Caudate nucleus (tissue), 63 donors: ENCODE measurements at places on chromosomes 5 and 9.
A peak's percentile ranks its signal among the peaks of the same experiment; 100 is the strongest.

- DNase-seq = no peak
Observed at GRCh38 chr9:18847576-18848275, 185.3 kb downstream of the SAXO1 start.

GRCh38 chr9:98834386-98834785, 26.9 kb downstream of the GALNT12 start:
- DNase-seq = no peak

- no peak for DNase-seq
Observed at GRCh38 chr9:88710449-88710848, 175.5 kb downstream of the NXNL2 start.

GRCh38 chr5:42397267-42397666, 26.0 kb upstream of the GHR start:
- no peak for DNase-seq

DNA sequence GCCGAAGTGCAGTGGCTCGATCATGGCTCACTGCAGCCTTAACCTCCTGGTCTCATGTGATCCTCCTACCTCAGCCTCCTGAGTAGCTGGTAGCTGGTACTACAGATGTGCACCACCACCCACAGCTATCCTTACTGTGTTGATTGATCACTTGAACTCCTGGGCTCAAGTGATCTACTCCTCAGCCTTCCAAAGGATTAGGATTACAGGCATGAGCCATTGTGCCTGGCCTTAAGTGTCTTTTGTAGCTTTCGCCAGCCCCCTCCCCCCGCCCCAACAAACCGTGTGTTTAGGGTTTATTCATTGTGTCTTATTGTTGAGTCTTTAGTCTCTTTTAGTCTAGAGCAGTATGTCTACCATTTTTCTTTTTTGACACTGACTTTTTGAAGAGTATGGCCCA, 33.1 kb downstream of the SPIN1 start:
- no peak for DNase-seq

GRCh38 chr9:79858508-79858907, 286.7 kb downstream of the TLE4 start:
- DNase-seq = no peak

DNA sequence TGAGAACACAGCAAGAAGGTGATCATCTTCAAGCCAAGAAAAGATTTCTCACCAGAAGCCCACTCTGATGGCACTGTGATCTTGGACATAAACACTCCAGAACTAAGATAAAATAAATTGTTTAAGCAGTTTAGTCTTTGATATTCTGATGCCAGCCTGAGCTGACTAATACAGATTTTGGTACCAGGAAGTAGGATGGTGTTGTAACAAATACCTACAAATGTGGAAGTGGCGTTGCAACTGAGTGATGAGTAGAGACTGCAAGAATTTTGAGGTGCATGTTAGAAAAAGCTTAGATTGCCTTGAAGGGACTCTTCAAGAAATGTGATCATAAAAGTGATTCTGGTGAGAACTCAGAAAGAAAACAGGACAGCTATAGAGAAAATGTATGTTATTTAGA, 592.4 kb upstream of the DAB2 start:
- DNase-seq = no peak

DNA sequence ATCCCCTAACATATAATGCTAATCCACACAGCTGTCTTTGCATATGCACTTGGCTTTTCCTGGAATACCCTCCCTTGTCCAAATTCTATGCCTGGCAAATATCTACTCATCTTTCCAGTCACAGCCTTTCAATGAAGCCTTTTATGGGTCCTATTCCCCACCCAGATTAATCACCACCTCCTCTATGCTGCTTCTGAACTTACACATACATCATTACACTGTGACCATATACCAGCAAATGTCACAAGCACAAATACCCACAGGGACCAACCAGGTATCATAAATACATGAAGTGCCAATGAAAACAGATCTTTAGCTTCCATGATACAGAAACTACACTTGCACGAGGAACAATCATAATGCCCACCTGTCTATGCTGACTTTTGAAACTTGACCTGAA, 22.3 kb downstream of the LPAR1 start:
- DNase-seq = no peak

- DNase-seq = no peak
Observed at GRCh38 chr9:68509689-68510088, 31.0 kb downstream of the TMEM252 start.

DNA sequence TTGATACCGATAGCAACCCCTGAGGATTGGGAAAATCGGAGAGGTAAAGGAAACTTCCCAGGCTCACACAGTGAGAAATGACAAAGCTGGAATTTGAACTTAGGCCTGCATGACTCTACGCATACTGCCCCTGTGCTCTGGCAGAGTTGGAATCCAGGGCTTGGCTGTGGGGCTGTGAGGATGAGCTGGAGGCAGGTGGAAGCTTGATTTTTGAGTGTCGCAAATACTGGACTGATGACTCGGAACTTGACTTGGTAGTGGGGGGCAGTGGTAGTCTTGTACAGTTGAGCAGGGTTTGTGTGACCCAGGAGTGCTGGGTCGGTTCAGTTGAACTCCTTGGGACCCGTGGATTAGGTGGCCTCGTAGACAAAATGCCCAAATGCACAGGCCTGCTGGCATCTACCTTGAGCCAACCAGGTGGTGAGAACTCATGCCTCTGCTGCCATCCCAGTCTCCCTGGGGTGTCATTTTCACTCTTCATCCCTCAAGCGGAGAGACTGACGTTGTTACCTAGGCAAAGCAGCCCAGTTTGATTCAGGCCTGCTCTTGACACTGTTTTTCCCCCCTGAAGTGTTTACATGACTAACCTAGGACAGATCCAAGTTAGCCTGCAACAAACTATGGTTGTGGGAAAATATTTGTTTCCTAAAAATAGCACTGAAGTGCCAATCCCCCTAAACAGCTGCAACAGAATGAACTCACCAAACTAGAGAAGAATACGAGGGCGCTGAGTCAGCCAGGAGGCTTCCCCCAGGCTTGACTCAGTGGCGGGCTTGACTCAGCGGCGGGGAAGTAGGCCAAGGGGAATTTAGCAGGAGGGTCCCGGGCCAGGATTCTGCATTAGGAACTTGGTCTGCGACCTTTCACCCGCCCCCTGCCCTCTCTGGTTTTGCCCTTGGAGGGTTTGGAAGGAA, 45.7 kb upstream of the ORM1 start:
- DNase-seq = no peak

DNA sequence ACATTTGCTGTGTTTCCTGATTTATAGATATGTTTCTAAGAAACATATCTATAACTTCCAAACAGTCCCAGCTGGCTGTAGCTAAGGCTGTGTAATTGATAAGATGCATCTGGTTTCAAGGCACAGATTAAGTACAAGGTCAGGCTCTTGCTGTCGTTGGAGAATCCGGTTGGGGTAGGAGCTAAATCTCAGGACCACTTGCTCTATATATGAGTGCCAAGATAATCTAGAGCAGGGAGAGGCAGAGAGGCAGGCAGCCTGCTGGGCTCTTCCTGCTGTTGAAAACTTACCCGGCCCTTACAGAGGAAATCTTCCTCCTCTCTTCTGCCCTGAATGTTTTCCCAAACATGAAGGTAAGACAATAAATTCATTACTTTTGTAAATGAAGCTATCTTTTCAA, at the start of gene C7:
TSS of gene C7 (plus strand) at position 234 of the 400 bp plus-strand sequence. CDS start at position 348, 114 bp downstream.
- no peak for DNase-seq

GRCh38 chr9:100322954-100323536, 29.7 kb downstream of the TEX10 start:
- no peak for DNase-seq

GRCh38 chr5:95824747-95825146, 2.2 kb upstream of the GLRX start:
- no peak for DNase-seq

- no peak for DNase-seq
Observed at GRCh38 chr5:132377738-132378137, 8.2 kb downstream of the SLC22A5 start.

GRCh38 chr9:121367306-121368137, 2.5 kb downstream of the STOM start:
- DNase-seq = no peak

GRCh38 chr9:25678147-25678666, at the start of gene TUSC1:
Gene TUSC1 (minus strand): TSS chr9:25678444. CDS start chr9:25678312, 132 bp downstream.
- DNase-seq = peak; percentile 93

GRCh38 chr9:15469406-15469805, 41.4 kb downstream of the PSIP1 start:
- DNase-seq = no peak

DNA sequence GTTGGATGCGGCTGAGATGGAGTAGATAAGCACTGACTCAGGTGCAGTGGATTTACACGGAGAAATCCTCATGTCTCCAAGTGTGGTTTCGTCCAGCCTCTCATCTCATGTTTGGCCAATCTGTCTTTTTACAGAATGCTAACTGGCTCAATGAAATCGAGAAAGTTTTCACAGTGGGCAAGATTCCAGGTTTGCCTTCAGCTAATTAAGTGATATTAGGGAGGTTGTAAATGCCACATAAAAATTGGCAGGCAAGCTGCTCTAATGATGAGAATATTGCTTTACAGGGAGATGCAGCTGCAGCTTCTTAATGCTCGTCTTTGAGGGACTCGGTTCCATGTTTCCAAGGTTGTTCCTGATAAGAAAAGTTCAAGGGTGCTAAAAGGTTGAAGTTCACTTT, 23.7 kb downstream of the BARHL1 start:
- no peak for DNase-seq
